ENCODE measurements at places on chromosomes 5 and 9.

GRCh38 chr5:1565737-1566734, 42.3 kb upstream of the LPCAT1 start:
- no peak for DNase-seq

GRCh38 chr5:109533751-109534272, 124.0 kb upstream of the PJA2 start:
- DNase-seq, result no peak

DNA sequence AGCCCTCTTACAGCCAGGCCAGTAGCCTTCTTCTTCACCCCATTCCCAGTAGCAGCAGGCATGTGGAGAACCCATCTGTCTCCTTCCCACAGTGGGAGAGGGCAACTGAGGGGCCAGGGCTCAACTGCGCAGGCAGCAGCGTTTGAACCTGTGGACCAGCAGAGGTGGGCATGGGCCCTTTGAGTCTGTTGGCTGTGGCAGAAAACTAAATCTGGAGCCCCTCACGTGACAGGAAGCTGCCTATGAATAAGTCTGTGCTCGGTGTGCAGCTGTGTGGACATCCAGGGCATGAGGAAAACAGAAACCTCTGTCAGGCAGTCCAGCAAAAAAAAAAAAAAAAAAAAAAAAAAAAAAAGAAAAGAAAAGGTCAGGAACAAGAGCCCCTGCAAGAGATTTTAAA, 189.2 kb upstream of the NR3C1 start:
- no peak for DNase-seq

GRCh38 chr5:141322261-141322660, 1.7 kb upstream of the TAF7 start:
- no peak for DNase-seq

DNA sequence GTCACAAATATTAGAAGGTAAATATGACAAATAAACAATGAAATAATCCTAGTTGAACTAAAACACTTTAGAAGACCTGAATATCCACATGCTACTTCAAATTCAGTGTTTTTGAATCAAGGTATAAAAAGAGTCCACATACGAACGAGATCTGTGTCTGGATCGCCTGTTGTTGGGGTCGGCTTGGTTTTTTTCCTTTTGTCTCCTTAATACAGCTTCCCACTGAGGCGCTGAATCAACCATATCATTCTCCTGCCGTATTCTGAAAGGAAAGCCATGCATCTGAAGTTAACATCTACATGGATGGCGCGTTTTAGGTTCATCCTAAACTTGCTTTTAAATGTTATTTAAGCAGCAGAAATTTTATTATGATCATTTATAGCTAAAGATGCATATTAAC, 235.2 kb downstream of the EPB41L4A start:
- no peak for DNase-seq

GRCh38 chr9:89465001-89465451, 32.9 kb downstream of the SEMA4D start:
- no peak for DNase-seq

GRCh38 chr5:119072496-119072895, 1.6 kb downstream of the DMXL1 start:
- DNase-seq, result no peak

- DNase-seq, result no peak
Observed at GRCh38 chr5:35860686-35861085, 4.0 kb downstream of the IL7R start.

DNA sequence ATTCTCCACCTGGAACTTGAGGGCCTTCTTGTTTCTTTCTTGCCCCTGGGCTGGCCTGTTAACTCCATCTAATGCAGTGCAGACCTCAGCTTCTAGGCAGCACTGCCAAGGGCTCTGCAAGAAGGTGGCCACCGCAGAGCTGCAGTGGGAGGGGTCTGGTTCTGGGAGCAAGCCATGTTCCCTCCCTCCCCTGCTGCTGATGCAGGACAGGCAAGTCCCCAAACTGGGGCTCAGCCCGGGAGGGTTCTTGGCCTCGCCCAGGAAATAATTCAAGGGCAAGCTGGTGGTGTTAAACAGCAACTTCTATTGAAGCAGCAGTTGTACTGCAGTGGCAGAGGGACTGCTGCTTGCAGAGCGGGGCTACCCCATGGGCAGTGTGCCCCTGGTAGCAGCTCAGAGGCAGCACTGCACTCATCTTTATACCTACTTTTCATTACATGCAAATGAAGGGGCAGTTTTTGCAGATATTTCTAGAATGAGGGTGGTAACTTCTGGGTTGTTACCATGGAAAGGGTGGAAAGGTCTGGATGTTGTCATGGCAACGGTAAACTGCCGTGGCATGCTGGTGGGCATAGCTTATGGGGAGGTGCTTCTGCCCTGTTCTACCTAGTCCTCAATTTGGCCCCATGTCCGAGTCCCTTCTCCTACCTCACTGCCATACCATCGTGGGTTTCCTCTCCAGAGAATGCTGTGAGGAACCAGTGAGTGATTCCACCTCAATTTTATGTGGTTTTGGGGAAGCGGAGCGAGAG, 82.1 kb downstream of the WDR41 start:
- no peak for DNase-seq

DNA sequence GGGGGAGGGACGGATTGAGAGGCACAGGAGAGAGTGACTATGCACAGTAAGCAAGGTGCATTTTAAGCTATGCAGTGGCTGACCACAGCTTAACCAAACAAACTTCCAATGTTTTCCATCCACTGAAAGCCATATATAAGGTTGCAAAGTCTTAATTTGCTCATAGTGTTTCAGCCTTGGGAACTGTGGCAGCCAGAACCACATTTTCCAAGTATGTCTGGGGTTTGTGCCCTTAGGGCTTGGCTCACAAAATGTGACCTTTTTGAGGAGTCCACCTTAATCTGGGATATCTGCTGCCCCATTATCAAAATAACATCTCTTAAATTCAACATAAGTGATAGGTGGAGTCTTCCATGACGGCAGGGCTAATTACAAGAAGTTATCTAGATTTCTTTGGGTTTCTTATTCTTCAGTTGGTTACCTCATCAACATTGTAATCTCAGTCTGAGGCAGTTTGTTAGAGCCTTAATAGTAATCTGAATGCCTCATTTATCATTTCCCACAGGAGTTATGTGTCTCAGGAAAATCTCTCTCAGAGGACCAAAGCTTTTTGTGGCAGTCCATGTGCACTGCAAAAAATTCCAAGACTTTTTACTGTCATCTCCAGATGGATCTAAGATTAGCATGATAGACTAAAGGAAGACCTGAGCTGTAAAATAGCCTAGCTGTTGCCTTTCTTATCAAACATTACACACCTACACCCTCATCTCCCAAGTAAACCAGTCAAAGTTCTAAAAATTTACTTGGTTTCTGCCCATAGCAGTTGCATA, 15.2 kb upstream of the UBQLN1 start:
- no peak for DNase-seq

DNA sequence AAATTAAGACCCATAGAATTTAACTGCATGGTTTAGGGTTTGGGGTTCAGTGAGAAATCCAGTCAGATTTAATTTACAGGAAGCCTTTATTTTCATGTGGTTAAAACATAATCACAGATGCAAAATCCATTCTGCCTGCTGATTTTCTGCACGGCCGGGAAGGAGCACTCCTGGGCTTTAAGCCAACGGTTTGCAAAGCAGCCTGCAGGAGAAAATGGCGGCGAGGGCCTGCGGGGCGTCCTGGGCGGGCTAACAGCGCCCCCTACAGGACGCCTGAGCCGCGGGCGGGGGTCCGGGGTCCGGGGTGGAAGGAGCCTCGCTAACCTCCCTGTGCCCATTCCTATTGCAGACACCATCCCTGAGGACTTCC, 47.6 kb downstream of the THBS4 start:
- DNase-seq, result peak; percentile 84

All from urothelium cell line (cell line).